ENCODE measurements at places on chromosomes 4 and X.

- DNase-seq = no peak
These were observed 348.1 kb upstream of the ATOH1 start for GRCh38 chr4:93480452-93480851.

DNA sequence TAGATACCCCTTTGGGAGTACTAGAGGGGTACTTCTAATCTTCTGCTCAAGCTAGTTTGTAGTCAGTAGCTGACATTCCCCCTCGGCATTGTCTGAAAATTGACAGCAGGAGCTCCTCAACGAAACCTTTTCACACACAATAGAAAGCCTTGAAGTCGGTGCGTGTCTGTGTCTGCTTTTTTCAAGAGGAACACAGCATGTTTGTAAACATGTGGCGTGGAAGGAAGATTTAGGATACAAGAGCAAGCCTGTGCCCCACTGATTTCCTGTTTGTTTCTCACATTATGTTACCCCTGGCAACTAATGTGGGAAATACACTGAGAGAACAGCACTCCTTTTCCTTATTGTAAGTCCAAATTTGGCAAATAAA, 252.6 kb downstream of the ANKRD50 start:
- DNase-seq = no peak

DNA sequence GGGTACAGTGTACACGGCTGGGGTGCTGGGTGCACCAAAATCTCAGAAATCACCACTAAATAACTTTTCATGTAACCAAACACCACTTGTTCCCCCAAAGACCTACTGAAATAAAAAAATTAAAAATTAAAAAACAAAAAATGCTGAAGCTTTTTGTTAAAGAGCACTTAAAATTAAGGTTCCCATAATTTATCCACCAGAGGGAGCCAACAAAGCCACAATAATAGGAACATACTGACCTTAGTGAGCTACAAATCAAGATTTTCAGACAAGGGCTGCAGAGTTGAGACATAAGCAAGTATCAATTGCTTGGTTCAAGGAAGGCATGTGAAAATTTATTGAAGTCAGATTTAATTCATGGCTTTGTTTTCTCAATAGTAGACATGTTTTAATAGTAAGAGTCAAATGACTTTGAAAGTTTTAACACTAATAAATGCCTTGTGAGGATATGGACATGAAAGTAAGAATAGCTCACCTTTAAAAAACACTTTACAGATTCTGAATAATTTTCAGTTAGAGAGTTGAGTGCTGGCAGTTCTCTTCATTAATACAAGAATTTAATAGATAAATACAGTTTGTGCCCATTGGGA, 43.0 kb upstream of the SCOC start:
- no peak for DNase-seq

GRCh38 chr4:6596948-6597347, 22.0 kb downstream of the MAN2B2 start:
- DNase-seq = no peak

DNA sequence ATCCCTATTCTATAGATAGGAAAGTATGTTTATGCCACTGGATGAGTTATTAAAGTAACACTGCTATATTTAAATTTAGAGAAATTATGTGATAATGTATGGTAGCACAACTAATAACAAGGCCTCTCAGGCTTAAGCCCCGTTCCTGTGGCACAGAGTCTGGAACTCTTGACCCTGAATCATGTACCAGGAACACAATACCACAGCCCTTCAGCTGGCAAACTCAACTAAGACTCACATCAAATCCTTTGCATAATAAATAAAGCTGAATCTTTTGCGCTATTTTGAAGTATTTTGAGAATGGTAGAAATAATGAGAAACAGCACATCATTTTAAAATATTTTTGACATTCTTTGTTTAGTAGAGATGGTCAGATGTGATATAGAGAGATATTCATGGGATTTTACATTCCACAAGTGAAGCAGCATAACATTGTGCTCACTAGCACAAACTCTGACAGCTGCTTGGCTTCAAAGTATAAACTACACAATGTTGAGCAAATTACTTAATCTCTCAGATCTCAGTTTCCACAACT, 478.4 kb upstream of the FAM241A start:
- no peak for DNase-seq

GRCh38 chr4:168594121-168594520, 97.3 kb downstream of the PALLD start:
- no peak for DNase-seq

DNA sequence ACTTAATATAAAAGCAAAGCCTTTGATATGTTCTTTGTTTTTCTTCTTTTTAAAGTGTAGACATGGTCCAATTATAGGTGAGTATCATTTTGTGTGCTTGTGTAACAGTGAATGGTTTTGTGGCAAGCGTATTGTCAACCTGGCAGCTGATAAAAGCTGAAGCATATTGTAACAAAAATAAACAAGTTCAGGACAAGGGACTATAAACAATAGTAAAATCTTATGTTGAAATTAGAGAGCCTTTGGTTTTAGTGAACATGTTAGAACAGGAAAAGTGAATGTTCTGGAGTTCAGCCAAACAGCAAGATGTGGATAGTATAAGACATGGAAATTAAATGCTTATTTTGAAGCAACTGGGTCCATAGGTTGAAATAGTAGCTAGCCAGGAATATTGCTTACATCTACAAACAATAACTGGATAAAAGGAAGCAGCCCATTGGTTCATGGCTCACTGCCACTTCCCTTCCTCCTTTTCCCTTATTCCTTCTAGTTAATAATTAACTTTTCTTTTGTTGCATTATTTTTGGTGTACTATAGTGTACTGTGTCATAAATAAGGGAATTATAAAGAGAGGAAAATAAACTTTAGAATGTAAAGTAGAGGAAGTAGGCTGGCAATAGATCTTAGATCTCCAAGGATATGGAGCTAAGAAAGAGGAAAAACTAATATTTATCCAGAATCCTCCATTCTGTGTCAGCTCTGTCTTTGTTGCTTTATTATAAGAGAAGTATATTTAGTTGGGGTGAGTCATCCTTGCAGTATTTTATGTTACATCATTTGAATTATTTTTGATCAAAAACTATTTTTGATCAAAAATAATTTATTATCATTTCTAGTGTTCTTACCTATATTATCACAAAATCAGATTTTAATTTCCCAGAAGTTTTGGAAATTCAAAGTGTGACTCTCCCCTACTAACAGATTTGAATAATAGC, 65.6 kb downstream of the MRPL1 start:
- DNase-seq = no peak

DNA sequence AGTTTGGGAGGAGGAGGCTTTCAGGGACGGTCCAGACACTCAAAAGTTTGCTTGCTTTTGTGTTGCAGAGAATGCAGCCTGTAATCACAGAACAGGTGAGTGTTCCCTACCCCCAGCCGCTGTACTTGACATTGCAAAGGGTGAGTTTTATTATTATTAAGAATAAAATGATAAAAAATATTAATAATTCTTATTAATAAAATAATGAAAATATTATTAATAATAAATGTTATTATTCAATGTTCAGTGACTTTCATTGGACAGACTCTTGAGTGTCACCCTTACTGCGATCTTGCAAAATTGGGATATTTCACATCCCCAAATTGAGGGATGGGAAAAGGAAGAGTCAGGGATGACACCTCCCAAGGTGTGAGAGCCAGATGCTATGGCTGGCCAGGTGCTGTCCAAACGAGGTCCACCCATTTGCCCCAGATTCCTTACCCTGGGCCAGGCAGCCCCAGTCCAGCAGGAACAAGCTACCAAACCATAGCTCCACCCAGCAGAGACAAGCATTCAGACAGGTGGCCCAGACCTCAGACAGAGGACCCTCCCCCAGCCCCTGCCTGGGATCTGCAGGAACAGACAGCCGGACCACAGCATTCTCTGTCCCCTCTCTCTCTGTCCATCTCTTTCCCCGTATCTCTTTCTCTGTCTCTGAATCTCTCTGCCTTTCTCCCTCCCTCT, 22.4 kb downstream of the IL3RA start:
- peak; percentile 24 for DNase-seq

DNA sequence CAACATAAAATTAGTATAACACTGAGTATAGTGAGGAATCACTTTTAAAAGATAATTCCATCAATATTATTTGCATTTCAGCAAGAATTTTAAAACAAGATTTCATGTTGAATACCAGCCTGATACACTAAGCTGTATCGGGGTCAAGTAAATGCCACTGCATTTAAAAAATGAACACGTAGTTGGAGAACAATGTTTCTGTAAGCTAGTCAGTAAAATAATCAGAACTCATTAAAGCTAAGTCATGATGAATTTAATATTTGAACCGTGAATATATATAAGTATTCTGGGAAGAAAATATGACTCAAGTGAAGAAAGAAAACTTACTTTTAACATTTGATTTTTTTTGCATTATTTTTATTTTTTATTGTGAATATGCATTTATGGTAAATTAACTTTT, 611.0 kb upstream of the PABPC4L start:
- DNase-seq = no peak

DNA sequence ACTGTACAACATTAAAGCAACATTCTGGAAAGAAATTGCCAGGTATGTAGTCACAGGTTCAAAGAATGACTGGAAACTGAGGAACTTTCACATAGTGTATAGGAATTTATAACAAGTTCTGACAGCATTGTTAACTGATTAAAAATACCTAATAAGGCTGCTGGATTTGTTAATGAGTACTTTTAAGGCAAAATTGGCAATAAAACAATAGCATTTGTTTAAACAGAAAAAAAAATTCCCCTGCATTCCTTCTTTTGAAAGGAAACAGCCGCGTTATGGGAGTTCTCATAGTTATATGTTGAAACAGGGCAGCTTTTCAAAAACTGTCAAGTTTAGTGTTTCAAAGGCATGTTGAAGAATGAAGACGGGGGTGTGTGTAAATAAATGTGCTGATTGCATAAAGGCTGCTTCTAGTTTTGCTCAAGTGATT, 282.5 kb upstream of the FAT1 start:
- no peak for DNase-seq

- DNase-seq = no peak
These were observed 59.6 kb downstream of the NFKB1 start for GRCh38 chr4:102560571-102561341.

DNA sequence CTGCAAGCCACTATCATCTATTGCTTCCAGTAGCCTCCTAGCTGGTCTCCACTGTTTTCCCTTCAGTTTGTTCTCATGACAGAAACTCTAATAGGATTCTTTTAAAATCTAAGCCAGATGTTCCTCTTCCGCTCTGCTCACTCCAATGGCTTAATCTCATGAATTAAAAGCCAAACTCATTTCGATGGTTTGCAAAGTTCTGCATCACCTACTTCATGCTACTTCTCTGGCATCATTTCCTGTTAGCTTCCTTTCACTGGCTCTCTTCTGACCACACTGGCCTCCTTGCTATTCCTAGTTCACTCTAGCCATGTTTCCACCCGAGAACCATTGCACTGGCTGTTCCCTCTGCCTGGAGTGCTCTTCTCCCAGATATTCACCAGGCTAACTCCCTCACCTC, 102.0 kb upstream of the LSM6 start:
- no peak for DNase-seq

DNA sequence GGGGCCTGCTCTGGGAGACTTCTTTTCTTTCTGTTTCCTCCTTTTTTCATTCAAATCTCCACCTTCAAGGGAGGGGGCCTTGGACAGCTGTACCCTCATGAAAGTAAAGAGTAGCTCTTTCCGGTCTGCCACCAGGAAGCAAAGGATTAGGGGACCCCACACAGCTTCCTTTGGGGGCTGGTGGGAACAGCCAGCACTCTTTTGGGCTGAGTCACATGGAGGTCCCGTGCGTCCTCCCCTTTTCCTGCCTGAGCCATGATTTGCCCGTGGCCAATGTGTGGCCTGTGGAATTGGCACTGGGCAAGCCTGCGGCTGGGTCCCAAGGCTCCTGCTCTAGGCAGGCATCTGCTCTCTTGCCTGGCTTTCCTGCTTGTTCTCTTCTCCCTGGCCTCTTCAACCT, 65.5 kb downstream of the FHDC1 start:
- no peak for DNase-seq

- DNase-seq = peak; percentile 55
These were observed 34.5 kb downstream of the TNIP2 start for GRCh38 chr4:2721586-2721985.

DNA sequence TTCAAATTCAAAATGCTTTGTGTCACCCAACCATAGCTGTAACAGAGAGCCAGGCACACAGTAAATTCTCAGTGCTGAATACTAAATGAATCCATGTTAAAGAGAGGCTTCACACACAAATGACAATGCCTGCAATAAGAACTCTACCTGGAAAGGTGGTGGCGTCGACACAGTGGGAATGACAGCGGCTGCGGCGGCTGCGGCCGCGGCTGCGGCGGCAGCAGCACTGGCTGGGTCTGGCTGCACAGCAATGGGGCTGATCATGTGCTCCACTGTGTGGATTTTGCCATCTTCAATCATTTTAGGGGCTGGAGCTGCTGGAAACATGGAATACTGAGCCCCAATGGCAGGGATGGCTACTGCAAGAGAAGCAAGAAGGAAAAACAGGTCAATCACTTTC, 97.4 kb downstream of the CHRNA9 start:
- no peak for DNase-seq

- no peak for DNase-seq
These were observed 395.8 kb downstream of the NAF1 start for GRCh38 chr4:162770761-162771490.

- no peak for DNase-seq
These were observed 52.8 kb downstream of the PGRMC2 start for GRCh38 chr4:128234836-128235235.

GRCh38 chr4:4481399-4481994, 60.4 kb downstream of the STX18 start:
- DNase-seq = no peak

- DNase-seq = no peak
These were observed 27.3 kb upstream of the CT83 start for GRCh38 chrX:116490104-116490503.

DNA sequence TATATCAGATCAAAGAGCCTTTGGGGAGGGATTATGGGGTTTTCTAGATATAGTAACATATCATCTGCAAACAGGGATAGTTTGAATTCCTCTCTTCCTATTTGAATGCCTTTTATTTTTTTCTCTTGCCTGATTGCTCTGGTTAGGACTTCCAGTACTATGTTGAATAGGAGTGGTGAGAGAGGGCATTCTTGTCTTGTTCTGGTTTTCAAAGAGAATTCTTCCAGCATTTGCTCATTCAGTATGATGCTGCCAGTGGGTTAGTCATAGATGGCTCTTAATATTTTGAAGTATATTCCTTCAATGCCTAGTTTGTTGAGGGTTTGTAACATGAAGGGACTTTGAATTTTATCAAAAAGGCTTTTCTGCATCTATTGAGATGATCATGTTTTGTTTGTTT, 25.6 kb upstream of the ABCB7 start:
- no peak for DNase-seq
